SK-N-DZ (cell line): ENCODE measurements at places on chromosomes 11 and 22.

- peak; percentile 97 for DNase-seq
Measured at GRCh38 chr11:2992234-2992996, at the start of gene NAP1L4. Gene NAP1L4 (minus strand): TSS chr11:2992329. CDS start chr11:2979220, 13,109 bp downstream.

- DNase-seq: no peak
Measured at GRCh38 chr11:95322539-95322938, 91.5 kb upstream of the SESN3 start.

- no peak for DNase-seq
Measured at GRCh38 chr22:24426851-24427499, 424 bp upstream of the ADORA2A start.

GRCh38 chr11:115663790-115664189 lies 159.6 kb upstream of the CADM1 start:
- DNase-seq: no peak

GRCh38 chr22:44603767-44604166 lies 98.2 kb upstream of the PRR5 start:
- no peak for DNase-seq

GRCh38 chr22:43893266-43893665 lies 1.5 kb upstream of the PNPLA5 start:
- no peak for DNase-seq

GRCh38 chr11:75051043-75051442 lies 45.6 kb downstream of the OR2AT4 start:
- no peak for DNase-seq

GRCh38 chr22:40391417-40391816 lies 21.0 kb downstream of the SGSM3 start:
- DNase-seq: no peak

DNA sequence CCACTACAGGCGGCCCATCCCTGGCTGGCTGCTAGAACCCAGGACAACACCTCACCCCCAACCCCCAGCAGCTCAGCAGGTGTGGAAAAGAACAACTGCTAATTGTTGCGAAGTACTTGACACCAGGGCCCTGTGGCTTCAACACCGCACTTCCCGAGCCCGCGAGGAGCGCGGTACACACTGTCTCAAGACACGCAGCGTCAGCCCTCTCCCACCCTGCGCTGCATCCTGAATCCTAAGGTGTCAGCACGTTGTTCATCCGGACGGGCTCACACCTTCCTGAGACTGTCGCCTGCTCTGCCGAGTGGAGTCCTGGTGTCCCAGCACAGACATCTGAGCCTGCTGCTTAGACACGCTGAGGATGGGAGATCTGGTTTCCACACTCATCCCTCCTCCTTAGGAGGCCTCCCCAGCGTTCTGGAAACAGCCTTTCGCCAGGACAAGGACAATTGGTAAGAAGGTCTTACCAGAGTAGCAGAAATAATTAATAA lies 1336.2 kb downstream of the BRD1 start:
- DNase-seq: no peak

- no peak for DNase-seq
Measured at GRCh38 chr11:78339945-78340344, 77.7 kb downstream of the GAB2 start.

GRCh38 chr22:21826204-21826603 lies 41.2 kb downstream of the MAPK1 start:
- DNase-seq: no peak

- no peak for DNase-seq
Measured at GRCh38 chr22:37442537-37442936, 15.3 kb upstream of the ELFN2 start.

DNA sequence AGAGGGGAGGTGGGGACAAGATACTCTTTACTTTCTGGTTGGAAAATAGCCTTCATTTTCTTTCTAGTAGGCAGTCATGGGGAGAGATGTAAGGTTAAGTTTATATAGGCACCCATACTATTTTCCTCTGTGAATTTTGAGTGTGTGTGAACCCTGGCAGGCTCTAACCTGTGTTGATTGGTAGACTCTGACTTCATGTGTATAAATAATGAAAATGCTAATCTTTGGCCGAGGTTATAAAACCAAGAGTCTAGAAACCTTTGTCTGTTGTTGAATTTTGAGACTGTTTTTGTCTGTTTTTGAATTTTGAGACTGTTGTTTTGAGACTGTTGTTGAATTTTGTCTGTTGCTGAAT lies 14.0 kb downstream of the TRIM44 start:
- no peak for DNase-seq

GRCh38 chr11:70786021-70786665 lies 387.8 kb downstream of the CTTN start:
- no peak for DNase-seq

GRCh38 chr11:62842171-62842741 lies 2.9 kb upstream of the WDR74 start:
- peak; percentile 85 for DNase-seq

GRCh38 chr22:45073064-45073463 lies 63.3 kb upstream of the PHF21B start:
- no peak for DNase-seq

DNA sequence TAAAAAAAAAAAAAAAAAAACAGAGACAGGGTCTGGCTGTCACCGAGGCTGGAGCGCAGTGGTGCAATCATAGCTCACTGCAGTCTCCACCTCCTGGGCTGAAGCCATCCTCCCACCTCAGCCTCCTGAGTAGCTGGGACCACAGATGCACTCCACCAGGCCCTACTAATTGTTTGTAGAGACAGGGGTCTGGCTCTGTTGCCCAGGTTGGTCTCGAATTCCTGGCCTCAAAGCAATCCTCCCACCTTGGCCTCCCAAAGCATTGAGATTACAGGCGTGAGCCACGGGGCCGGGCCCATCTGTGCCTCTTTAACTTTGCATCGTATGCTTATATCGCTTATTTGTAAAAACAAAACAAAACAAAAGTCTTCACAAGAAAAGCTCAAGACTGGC lies 3.1 kb downstream of the CPT1A start:
- DNase-seq: peak; percentile 30

DNA sequence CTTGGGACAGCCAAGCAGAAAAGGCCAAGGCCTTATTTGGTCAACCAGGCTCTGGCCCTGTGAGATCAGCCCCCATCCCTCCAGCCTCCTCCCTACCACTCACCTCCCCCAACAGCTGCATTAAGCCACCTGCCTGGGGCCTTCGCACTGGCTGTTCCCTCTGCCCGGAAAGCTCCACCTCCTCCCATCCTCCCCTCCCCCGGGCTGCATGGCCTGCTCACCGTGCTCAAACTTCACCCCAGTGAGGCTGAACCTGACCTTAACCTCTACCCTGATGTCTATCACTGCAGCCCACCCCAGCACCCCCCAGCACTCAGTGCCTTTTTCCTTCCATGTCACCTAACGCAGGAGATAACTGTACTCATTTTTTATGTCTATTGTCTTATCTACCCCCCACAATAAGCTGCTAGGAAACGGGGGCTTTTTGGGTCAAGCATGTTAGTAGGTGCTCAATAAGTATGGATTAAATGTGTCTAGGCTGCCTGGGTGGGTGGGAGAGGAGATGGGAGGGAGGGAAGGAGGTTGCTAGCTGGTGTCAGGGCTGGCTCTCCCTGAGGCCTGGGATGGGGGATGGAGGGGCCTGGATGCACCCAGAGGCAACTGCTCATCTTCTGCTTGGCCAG lies 912 bp downstream of the PTPRCAP start:
- DNase-seq: peak; percentile 72

- DNase-seq: no peak
Measured at GRCh38 chr11:73577496-73577917, 20.4 kb downstream of the FAM168A start.

DNA sequence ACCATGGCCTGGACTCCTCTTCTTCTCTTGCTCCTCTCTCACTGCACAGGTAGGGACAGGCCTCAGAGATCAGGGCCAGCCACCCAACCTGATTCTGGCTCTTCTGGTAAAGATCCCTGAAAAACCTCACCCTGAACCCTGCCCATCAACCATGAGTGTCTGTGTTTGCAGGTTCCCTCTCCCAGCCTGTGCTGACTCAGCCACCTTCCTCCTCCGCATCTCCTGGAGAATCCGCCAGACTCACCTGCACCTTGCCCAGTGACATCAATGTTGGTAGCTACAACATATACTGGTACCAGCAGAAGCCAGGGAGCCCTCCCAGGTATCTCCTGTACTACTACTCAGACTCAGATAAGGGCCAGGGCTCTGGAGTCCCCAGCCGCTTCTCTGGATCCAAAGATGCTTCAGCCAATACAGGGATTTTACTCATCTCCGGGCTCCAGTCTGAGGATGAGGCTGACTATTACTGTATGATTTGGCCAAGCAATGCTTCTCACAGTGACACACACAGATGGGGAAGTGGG lies 80.9 kb downstream of the ZNF280B start:
- no peak for DNase-seq

DNA sequence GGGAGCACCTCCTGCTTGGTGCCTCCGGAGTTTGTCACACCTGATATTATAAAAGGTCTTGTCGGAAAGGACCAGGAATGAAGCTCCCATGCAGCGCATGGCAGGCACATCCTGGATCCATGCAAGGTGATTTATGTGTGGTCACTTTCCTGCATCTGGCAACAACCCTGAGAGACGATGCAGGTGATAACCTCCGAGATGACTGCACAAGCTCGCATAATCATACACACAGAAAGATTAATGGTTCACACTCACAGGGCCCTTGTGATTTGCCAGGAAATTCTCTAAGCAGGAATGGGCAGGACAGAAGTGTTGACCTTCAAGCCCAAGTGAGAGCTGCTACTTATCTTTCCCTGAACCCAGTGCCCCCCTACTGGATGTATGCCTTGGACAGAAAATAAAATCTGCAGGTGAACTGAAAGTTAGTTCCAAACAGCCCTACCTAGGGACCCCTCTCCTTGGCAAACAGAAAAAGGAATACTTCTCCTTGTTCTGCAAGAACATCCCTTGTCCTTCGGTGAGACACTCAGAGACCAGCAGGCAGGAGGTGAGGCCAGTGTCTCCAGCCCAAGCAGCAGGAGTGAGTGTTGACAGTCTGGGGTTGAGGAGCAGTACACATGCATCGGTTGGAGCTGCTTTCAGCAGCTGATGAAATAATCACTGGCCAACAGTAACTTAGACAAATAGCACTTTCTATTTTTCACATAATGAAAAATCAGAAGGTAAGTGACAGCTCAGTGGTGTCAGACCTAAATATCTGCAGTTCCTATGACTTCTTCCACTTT lies 619.4 kb upstream of the B3GAT1 start:
- DNase-seq: no peak

- no peak for DNase-seq
Measured at GRCh38 chr11:104370478-104370877, 206.5 kb upstream of the PDGFD start.

DNA sequence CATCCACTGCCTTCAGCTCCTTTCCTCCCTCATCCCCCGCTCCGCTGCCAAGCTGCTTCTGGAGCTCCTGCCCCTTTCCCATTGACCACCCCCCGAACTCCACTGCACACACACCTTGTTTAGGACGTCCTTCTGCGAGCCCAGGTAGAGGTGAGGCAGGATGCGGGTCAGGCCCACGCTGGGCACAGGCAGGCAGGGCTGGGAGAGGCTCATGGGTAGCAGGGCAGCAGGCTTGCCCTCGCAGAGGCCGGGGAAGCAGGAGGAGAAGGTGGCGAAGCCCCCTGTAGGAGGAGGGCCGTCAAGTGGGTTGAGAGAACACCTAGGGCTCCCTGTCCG lies 13.3 kb downstream of the DUSP8 start:
- no peak for DNase-seq

DNA sequence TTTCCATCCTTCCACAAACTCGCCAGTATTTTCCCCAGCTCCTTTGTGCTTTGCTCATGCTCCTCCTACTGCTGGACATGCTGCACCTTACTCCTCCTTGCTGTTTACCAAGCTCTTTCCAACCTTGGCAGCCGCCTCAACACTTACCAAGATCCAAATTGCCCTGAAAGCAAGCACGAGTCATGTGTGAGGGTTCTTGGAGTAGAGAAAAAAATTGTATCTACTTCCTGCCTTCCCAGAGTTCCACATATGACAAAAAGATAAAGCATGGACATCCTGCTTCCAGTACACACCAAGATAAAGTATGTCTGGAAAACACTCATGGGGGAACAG lies 767.5 kb downstream of the NTM start:
- no peak for DNase-seq

DNA sequence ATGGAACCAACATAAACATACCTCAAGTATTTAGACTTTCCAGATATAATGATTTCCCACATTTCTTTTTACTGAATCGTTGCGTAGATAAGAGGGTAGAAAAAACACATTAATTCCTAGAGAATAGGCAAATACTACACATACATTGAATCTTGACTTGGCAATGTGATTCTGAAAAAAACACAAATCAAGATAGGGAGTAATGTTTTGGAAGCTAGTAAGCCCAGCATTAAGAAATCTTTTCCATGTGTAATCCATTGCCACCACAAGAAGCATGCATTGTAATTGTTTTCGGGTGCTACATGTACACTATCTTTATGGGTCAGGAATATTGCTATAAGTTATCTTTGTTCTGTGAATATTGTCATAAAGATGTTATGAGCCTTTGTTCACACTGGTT lies 269.8 kb upstream of the PDGFD start:
- DNase-seq: no peak

DNA sequence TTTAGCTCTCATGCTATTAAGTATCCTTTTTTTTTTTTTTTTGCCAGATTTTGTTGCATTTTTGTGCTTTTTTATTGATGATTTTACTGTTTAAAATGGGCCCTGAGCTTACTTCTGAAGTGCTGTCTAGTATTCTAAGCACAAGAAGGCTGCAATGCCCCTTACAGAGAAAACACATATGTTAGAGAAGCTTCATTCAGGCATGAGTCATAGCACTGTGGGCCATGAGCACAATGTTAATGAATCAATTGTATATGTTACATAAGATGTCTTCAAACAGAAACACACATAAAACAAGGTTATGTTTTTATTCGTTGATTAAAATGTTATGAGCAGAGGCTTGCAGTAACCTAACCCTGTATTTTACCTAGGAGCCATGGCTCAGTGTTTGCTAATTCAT lies 117.8 kb upstream of the C11orf87 start:
- DNase-seq: no peak

GRCh38 chr11:103824116-103824515 lies 212.3 kb upstream of the DDI1 start:
- DNase-seq: no peak

GRCh38 chr11:28619846-28620540 lies 511.8 kb downstream of the METTL15 start:
- DNase-seq: no peak

DNA sequence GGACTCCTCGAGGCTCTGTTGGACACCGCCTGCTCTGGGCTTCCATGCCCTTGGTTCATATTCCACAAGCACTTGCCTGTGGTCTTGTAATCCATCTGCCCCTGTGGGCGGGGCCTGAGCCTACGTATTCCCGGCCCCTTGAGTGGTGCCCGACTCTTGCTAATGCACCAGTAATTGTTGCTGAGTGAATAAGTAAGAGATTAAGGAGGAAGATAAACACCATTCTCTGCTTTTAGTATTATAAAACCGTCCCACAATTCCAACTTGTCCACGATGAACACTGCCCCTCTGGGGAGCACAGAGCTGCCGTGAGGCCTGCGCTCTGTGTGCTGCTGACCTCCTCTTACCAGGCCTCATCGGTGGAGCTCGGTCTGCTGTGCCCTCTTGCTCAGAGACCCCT lies 50.3 kb downstream of the MICAL2 start:
- DNase-seq: peak; percentile 96

- DNase-seq: no peak
Measured at GRCh38 chr11:102328748-102329147, 11.5 kb downstream of the BIRC3 start.

GRCh38 chr22:45064313-45065278 lies 54.8 kb upstream of the PHF21B start:
- DNase-seq: no peak
